Muscle of leg (tissue), 16 donors: ENCODE measurements at places on chromosomes 13 and 19. TPM values are rescaled to one million over a fixed set of nuclear protein-coding genes. Genes with fewer than 3 reads are reported as not detected.

Gene IGFL1
- not detected for total RNA-seq

Gene SIGLEC10
- 0.22 TPM for total RNA-seq

Gene LIM2
- not detected for total RNA-seq

Gene CDX2
- total RNA-seq = not detected

Gene LIN7B
- 11.6 TPM for total RNA-seq

Gene ZNF728
- not detected for total RNA-seq

Gene ELSPBP1
- total RNA-seq = not detected

Gene FUT1
- 1.1 TPM for total RNA-seq
